ENCODE measurements at places on chromosomes 1 and 21.
A peak's percentile ranks its signal among the peaks of the same experiment; 100 is the strongest.

- DNase-seq: no peak
Measured at GRCh38 chr1:27609210-27609555, 5.2 kb upstream of the AHDC1 start.

DNA sequence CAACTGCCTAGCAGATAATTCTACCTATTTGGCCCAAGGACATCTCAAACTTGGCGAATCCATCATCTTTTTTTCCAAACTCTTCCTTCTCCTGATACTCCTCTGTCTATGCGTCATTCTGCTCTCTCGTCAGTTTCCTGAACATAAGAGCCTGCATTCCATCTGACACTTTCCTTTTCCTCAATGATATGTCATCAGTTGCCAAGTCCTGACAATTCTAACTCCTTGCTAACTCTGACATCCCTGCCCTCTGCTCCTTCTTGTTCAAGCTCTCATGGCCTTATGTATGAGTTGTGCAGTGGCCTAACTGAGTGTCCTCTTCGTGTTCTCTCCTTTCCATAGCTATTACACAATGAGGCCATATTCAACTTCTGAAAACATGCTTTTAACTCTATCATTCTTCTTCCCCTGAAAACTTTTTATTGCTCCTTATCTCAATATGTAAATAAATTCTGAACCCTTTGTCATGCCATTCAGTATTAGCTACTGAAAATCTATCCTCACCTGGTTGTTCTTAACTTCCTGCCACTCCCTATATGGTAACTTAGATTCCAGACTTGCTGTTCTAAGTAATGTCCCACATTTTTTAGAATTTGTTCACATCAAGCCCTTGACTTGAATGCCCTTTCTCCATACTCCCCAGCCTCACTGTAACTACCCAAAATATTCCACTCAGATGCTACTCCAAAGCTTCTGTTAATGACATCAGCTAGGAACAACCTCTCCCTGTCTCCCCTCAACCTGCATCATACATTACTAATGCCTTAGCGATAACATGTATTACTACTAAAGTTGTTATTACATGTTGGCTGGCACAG, 11.5 kb downstream of the PALMD start:
- DNase-seq: no peak

GRCh38 chr1:241608379-241609033, 31.7 kb downstream of the CHML start:
- no peak for DNase-seq

DNA sequence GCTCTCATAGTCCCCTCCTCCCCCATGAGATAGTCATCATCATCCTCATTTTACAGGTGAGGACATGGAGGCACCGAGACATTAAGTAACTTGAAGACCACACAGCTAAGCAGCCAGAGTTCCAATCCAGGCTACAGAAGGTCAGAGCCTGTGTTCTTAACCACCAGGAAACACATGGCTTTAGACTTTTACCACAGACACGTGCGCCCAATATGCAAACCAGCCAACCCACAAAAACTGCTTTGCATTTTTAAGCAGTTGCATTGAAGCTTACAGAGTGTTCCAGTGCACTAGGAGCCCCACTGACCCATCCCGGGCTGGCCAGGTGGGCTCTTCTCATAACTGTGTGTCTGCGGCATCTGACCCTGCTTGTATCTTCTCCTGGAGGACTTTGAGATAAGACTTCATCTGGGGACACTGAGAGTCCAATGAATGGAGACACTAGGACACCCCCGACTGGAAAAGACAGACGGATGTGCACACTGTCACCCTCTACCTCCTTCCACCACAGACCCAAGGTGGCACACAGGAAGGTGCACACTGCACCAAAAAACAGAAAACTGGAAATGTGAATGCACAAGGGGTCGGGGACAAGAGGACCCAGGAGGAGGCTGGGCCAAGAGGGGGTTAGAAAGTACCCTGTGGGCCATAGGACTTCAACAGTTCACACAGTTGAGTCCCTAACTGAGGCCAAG, 56.4 kb downstream of the ETS2 start:
- no peak for DNase-seq

GRCh38 chr1:213162338-213162737, 111.3 kb downstream of the RPS6KC1 start:
- no peak for DNase-seq

- DNase-seq: no peak
Measured at GRCh38 chr1:55876276-55877060, 661.3 kb upstream of the USP24 start.

- DNase-seq: no peak
Measured at GRCh38 chr1:21914880-21915640, 22.1 kb downstream of the HSPG2 start.

DNA sequence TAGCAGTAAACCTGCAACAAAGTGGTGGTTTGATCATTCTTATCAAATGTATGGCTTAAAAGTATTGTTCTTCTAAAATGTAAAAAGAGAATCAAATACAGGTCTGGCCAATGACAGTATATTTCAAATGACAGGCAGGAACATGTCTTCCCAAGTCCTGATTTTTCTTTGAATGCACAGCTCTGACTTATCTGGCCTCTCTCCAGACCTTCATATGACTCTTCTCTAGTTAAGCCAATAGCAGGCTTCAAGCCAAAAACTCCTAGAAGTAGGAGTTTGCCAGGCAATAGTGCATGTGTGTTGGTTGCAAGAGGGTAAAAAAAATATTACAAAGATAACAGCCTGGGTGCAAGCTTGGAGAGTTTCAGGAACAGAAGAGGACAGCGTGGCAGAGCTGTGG, 345.5 kb downstream of the SMYD3 start:
- no peak for DNase-seq

DNA sequence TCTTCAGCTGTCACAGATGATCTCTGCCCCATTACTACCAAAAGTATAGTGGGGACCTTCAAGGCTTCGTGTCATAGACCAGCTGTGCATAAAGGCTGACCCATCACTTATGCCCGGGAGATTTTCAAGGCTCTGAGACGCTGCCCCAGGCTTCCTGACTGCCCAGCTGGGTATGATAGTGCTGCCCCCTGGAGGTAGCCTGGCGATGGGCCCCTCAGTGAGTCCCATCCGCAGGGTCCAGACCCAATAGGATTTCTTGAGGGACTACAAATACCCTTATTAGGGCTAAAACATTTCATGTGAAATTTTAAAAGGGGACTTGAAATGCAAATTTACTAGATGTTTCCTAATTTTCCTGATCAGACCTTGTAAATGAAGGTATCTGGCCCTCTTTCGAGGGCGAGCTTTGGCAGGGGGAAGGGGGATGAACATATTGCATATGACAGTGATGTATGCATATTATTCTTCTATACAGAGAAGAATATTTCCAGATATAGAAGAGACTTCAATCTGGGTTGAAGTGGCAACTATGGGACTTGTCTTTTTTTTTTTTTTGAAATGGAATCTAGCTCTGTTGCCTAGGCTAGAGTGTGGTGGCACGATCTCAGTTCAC, 11.7 kb upstream of the FCMR start:
- no peak for DNase-seq

GRCh38 chr1:86951430-86951829, 37.0 kb downstream of the HS2ST1 start:
- DNase-seq: no peak

DNA sequence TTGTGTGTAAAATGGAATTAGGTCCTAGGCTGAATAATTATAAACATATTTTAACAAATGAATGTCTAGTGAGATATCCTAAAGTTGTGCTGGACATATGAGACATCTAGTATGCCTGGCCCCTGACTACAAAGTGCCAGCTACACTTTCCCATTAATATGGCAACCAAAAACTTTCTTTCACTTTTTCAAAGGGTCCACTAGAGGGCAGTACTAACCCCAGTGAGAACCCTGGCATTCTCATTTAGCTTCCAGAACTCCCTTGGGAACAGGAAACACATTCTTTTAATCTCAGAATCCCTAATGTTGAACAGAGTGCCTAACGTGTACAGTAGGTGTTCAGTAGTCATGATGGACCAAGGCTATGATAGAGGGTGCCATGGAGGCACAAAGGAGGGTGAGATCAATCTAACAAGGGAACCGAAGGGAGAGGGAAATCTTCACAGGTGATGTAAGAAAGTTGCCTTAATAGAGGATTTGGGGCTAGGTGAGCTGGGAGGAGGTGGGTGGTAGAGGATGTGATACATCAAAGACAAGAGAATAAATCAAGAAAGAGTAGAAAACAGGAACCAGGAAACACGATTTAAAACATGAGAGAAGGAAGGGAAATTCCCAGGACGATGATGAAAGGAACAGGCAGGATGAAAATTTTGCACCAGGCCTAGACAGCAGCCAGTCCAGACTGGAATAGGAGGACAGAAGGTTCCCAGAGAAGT, 41.6 kb downstream of the NSL1 start:
- DNase-seq: no peak

DNA sequence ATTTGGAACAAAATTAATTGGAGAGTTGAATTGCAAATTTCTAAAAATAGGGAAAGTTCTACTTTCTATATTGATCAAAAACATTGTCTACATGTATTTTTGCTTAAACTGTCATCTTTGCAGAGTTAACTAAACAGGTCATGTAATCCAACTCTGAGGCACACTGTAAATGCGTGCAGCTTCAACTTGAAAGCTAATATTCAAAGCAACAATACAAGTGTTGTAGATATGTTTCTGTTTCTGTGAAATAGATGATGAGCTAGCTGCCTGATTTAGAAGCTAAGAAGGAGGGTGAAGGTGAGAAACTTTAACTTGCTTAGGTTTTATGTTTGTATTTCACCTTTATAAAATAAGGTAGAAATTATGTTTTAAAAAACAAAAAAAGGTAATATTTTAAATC, 77.2 kb downstream of the IVNS1ABP start:
- no peak for DNase-seq

GRCh38 chr1:216123446-216124191, 299.6 kb downstream of the USH2A start:
- no peak for DNase-seq

DNA sequence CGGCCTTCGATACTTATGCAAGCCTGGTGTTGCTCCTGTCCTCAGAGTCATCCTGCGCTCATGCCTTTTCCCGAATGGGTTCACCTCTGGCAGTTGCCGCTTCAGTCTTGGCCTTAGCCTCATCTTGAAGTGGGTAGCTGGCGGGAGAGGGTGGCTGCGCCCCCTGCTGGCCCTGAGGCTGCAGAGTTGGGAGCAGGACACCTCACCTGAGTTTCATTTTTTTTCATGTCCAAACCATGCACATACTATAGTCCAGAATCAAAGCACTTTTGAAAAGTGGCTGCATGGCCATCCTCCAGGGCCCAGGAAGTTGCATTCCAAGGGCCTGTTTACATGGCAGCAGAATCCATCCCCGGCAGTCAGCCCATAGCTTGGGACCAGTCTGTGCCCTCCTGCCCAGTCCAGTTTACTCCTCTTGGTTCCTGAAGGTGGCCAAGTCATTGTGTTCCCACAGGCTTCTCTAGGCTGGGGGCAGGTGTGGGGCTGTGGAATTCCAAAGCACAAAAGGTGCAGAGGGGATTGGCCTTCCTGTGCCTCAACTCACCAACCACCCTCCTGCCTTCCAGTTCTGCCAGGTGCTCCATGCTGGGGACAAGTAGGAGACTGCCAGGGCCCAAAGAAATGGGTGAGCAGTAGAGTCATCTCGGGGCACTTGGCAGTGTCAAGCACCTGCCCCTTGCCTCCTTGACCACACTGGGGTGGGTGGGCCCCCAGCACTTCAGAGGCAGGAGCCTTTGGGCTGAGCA, 44.0 kb downstream of the YARS1 start:
- peak; percentile 24 for DNase-seq

DNA sequence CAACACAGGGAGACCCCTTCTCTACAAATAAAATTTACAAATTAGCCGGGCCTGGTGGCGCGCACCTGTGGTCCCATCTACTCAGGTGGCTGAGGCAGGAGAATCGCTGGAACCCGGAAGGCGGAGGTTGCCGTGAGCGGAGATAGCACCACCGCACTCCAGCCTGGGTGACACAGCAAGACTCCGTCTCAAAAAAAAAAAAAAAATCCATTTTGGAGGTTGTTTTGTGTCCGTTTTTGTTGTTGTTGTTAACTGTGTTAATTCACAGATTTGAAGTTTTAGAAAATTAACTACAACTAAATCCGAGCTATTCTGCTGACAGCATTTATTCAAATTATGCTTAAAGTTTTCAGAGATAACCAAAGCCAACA, 618 bp downstream of the CLCC1 start:
- no peak for DNase-seq

GRCh38 chr1:11384170-11384554, 94.8 kb upstream of the DISP3 start:
- DNase-seq: no peak

DNA sequence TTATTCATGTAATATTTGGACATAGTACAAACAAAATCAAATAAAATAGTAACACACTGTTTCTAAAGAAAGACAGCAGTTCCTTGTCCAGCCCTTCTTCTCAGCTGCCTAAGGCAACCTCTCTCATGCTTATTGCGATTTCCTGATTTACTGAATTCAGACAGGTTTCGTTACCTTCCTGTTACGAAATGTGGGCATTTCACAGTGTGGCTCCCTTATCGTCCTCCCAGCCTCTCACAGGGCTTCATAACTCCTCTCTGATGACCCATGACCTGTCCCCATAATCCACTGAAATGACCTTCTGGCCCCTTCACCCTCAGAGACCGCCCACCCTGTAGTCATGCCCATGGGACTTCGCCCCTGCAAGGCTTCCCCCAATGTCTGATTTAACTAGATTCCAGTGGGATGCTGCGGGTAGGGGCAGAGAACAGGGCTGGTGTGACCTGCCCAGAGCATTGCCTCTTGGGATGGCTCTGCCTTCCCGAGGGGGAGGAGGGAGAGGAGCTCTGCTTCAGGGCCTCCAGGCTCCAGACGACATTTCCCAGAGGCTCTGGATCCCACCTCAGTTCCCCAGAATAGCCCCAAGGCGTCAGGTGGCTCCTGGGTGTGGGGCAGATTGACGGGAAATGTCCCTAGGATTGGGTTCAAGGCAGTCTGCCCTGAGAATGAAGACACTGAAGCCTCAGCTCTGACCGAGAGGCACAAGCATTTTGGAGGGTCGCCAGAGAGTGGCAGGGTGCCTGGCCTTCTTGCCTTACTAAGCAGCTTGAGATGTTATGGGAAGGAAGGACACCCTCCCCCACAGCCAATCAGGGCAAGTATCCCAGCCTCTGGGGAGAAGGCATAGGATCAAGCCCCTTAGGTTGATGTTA, 20.6 kb downstream of the PADI2 start:
- DNase-seq: no peak

GRCh38 chr1:198495631-198496030, 44.8 kb downstream of the ATP6V1G3 start:
- no peak for DNase-seq

- no peak for DNase-seq
Measured at GRCh38 chr1:168373869-168374268, 93.2 kb downstream of the TBX19 start.

DNA sequence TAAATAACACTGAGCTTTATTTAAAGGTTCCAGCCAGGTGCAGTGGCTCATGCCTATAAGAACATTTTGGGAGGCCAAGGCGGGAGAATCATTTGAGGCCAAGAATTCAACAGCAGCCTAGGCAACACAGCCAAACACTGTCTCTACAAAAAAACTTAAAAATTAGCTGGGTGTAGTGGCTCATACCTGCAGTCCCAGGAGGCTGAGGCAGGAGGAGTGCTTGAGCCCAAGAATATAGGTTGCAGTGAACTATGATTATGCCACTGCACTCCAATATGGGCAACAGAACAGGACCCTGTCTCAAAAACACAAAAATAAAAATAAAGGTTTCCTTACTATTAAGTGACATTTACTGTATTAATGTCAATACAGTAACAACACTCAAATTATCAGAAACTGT, 2.1 kb downstream of the TAF12 start:
- no peak for DNase-seq

All from cortex of kidney (tissue), 1 donor.